ENCODE measurements at places on chromosomes 2 and 18.

- DNase-seq = peak; percentile 28
Observed at GRCh38 chr18:7822435-7823331, 255.6 kb downstream of the PTPRM start.

DNA sequence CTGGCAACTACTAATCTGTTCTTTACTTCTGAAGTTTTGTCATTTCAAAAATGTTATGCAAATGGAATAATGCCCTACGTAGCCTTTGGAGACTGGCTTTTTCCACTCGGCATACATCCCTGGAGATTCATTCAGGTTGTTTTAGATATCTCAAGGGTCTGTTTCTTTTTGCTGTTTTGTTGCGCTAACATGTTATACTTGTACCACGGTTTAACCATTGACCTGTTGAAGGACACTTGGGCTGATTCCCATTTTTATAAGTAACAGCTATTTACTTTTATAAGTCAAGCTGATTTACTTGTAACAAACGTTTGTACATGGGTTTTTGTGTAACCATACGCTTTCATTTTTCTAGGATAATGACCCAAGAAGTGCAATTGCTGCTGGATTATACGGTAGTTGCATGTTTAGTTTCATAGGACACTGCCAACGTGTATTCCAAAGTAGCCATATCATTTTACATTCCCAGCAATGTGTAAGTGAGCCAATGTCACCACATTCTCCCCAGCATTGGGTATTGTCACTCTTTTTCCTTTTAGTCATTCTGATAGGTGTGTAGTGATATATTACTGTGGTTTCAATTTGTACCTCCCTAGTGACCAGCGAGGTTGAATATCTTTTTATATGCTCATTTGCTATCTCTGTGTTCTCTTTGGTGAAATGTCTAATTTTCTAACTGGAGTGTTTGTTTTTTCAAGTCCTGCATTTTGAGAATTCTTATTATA, 36.5 kb upstream of the STAT4 start:
- DNase-seq = no peak

GRCh38 chr2:10124538-10125045, 2.1 kb downstream of the RRM2 start:
- peak; percentile 83 for DNase-seq

- no peak for DNase-seq
Observed at GRCh38 chr2:17879913-17880274, 1.4 kb downstream of the KCNS3 start.

GRCh38 chr18:6109743-6110142, 214.4 kb upstream of the TMEM200C start:
- DNase-seq = no peak

DNA sequence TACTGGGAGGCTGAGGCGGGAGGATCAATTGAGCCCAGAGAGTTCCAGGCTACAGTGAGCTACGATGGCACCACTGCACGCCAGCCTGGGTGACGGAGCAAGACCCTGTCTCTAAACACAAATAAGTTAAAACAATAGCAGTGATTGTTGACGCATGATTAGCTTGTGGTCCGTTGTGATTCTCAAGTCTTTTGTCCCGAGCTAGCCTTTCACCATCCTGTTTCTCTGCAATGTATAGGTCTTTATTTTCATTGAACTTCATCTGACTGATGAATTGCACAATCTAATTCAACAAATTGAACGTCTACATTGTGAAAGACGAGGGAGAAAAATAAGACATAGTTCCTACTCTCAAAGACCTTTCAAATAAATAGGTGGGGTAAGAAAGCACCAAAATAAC, 8.8 kb upstream of the FZD7 start:
- DNase-seq = no peak

- no peak for DNase-seq
Observed at GRCh38 chr2:11419781-11420180, 46.2 kb downstream of the E2F6 start.

- DNase-seq = no peak
Observed at GRCh38 chr2:80858965-80859364, 554.4 kb upstream of the LRRTM1 start.

DNA sequence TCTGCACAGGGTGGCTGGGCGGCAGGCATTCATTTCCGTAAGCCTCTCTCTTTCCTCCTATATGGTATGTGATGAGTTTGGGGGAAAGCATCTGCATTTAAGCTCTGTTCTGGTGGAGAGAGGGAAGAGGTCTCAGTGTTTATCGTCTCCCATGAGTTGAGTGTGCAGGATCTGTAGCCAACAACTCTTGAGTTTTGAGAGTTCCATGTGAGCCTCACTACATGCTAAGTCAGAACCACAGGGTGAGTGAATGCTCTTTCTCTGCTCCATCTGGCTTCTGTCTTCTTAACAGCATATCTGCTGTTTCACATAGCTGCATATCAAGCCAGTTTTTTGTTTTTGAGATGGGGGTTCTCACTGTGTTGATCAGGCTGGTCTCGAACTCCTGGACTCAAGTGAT, 22.7 kb downstream of the RAB31 start:
- DNase-seq = no peak

DNA sequence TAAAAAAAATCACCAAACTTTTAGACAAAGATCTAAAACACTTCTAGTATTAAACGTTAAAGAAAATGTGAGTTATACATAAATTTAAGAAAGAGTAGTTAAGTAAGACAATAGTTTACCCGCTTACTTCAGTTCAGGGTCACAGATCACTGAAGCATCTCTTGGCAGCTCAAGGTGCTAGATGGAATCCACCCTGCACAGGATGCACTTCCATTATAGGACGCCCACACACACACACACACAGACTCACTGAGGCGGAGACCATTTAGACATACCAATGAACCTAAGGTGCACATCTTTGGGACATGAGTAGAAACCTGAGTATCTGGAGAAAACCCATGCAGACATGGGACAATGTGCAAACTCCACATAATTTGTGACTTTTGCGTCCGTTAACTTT, 630.6 kb upstream of the ZNF804A start:
- DNase-seq = no peak

- DNase-seq = no peak
Observed at GRCh38 chr2:45874344-45874743, 222.9 kb downstream of the PRKCE start.

GRCh38 chr18:7629416-7629815, 62.3 kb downstream of the PTPRM start:
- no peak for DNase-seq

DNA sequence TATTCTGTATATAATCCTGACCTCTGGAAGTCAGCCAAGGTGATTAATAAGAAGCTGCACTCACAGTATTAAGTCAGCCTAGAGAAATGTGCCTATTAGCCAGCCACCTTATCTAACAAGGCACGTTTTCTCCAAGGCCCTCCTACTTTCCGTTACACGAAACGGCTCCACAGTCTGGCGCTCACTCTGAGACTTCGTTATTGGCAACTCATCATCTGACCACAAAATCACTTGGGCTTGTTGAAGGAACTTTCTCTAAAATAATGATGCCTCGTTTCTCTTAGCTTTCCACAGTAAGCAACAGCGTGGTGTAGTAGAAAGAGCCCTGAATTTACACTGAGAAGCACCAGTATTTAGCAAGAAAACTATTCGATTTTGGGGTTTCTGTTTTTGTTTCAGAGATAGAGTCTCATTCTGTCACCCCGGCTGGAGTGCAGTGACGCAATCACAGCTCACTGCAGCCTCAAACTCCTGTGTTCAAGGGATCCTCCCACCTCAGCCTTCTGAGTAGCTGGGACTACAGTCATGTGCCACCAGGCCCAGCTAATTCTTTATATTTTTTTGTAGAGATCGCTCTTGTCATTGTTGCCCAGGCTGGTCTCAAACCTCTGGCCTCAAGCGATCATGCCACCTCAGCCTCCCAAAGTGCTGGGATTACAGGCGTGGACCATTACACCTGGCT, 53.6 kb upstream of the SLC14A1 start:
- DNase-seq = peak; percentile 95

DNA sequence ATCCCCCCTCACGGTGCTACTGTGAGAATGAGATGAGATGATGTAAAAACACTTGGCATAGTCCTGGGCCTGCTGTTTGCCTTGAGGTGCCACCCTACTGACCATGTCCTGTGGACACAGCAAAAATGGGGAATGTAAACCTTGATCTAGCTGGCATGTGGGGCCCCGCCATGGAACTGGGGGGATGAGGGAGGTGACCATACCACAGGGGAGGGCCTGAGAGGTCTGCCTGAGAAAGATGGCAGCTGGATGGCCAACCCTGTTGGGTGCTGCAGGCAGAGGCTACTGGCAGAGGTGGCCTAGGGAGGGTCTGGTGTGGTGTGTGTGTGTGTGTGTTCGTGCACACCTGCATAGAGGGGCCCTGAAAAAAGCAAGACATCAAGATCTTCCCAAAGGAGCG, 777 bp downstream of the HAAO start:
- DNase-seq = no peak

- no peak for DNase-seq
Observed at GRCh38 chr2:228377533-228377932, 196.0 kb upstream of the SPHKAP start.

DNA sequence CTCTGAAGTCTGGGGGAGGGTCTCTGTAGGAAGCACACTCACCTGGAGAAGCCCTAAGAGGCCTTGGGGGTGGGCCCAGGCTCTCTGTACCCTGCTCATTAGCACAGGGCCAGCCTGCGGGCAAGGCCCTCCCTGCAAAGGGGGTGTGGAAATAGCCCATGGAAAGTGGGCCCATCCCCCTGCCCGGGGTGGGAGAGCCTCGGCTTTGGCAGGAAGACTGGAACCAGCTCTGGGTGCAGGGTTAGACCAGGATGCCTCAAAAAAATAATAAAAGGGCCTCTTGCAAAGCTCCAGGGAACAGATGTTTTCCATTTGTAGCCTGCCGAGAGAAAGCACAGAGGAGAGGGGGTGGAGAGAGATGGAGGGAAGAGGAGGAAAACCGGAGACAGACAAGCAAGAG, 98.7 kb downstream of the STPG4 start:
- no peak for DNase-seq
